ENCODE measurements at places on chromosomes 13 and 19. TPM values are rescaled to one million over a fixed set of nuclear protein-coding genes. Genes with fewer than 3 reads are reported as not detected.

DNA sequence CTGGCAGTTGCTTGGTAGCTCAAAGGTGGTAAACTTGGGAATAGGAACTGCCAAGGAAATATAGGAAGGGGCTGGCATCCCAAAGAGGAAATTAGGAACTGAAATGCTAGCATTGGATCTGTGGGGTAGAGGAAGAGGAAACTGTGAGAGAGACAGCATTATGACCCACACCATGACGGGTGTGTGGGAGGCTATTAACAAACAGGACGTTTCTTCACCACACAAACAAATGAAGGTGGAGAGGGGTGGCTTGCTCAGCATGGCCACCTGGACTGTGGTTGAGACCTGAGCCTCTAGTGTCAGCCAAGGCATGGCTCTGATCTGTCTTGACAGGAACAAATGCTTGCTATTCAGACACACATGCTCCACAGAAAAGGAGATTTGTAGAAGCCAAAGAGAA is 178.2 kb downstream of the B3GLCT start:
- DNase-seq = no peak

GRCh38 chr13:39527961-39528660 is 74.9 kb downstream of the LHFPL6 start:
- no peak for DNase-seq

DNA sequence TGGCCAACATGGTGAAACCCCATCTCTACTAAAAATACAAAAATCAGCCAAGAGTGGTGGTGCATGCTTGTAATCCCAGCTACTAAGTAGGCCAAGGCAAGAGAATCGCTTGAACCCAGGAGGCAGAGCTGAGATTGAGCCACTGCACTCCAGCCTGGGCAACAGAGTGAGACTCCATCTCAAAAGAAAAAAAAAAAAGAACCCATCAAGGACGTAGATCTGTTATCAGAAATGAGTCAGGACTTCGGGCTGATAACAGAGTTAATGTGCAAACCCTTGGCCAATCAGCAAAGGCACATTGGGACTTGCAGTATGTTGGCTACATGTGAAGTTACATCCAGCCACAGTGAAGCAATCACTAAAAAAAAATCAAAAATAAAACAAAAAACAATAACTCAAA is 4.8 kb upstream of the LGALS7B start:
- no peak for DNase-seq

DNA sequence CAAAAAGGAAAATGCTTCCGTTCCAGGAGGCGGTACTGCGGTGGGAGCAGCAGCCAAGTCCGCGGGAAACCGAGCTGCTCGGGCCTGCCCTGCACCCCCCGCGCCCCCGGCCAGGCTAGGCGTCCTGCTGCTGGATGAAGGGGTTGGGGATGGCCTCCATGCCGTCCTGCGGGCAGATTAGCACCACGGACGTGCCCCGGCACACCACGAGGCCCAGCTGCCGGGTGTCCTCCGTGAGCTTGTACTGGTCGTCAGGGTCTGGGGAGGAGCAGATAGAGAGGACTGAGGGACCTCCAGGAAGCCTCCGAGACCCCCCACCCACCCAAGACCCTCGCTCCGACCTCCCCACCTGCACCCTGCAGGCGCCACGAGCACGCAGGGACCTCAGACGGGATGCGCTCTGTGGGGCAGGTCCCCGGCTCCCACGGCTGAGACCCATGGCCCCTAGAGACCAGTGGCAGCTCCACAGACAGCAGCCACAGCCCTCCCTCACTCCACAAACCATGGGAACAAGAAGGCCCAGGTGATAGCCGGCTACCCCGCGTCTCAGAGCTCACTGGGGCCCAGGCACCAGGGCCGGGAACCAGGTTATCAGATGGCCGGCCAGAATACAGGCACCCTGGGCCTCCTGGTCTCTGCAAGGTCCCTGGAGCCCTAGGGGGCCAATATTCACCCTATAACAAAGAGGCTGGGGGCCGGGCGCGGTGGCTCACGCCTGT is 6.7 kb downstream of the LSM7 start:
- DNase-seq = no peak

DNA sequence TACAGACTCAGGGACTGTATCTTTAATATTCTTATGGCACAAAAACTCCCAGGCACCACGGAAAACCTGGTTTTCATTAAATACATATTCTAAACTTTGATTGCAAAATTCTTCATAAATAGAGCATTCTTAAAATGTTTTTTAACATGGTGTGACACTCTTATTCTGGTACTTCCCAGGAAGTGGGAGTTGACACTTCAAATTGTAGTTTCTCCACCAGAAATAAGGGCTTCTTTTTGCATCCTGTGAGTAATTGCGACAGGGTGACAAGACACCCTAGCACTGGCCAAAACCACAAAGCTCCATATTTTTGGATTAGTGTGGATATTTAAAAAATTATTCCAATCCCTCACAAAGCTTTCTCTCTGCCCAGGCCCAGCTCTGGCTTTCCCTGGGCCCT is 43.6 kb upstream of the MTIF3 start:
- DNase-seq = no peak

DNA sequence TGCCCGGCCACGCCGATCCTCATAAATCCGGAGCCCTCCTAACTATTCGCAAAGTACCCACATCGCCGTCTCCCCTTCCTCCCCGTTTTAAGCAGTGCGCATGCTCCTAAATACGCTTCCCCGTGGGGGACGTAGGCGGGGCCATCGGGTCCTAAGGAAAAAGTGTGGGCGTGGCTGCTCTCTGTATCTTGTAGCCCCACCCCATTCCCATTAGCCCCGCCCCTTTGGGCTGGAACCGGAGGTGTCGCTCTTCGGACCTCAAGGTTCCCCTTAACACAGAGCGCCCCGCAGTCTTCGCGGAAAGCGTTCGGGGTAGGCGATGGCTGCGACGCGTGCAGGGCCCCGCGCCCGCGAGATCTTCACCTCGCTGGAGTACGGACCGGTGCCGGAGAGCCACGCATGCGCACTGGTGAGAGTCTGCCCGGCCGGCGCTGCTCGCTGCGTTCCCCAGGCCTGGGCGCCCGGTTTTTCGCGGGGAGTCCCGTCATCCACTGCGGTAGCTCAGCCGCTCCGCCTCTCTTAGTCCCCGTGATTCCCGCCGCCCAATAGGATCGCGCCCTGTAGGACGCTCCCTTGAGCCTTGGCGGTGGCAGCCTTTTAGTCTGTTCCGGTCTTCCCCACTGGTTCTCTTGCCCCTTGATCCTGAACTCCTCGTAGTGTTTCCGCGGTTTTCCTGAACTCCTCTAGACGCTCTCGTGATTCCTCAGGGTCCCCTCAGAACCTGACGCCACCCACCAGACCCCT is at the start of gene ALDH16A1:
ALDH16A1 (plus strand) TSS at position 213 of the 744 bp plus-strand sequence; CDS start at position 320, 107 bp downstream.
- peak; percentile 99 for DNase-seq

DNA sequence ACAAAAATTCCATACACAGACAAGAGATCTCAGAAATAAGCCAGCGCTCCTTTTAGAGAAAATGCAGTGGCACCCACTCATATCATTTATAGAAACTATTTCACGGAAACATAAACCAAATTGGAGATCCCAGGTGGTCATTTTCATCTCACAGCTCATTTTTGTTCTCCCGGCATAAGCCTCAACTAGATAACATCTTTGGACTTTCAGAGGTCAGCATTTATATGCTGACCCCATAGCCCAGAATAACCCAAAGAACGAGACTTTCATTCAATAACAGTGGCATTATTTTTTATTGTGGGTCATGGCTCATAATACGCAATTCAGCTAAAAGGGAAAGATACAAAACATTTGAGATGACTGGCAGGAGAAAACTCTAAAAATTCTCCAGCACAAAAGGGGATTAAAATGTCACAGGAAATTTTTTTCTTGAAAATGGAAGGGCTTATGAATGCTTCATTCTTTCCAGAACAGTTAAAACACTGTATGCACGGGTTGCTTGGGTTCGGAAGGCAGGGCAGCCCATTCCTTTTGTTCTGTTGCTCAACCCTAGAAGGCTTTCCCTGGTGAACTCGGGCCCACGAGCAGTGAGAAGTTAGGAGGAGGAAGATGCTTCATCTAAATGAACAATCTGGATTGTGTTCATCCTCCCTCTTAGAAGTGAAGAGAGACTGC is 24.0 kb downstream of the STARD13 start:
- DNase-seq = peak; percentile 41

DNA sequence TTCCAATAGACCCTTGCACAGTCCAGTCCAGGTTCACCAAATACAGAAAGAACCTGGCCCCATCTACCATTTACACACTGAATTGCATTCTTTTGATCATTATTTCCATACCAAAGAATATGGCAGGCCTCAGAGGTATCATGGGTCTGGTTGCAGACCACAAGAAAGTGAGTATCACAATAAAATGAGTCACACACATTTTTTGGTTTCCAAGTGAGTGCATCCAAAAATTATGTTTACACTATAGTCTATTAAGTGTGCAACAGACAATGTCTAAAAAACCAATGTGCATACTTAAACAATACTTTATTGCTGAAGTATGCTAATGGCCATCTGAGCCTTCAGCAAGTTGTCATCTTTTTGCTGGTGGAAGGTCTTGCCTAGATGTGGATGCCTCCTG is 105.3 kb downstream of the SPACA7 start:
- no peak for DNase-seq

- DNase-seq = no peak
These were observed 291.6 kb downstream of the KLF12 start for GRCh38 chr13:73842626-73843025.

DNA sequence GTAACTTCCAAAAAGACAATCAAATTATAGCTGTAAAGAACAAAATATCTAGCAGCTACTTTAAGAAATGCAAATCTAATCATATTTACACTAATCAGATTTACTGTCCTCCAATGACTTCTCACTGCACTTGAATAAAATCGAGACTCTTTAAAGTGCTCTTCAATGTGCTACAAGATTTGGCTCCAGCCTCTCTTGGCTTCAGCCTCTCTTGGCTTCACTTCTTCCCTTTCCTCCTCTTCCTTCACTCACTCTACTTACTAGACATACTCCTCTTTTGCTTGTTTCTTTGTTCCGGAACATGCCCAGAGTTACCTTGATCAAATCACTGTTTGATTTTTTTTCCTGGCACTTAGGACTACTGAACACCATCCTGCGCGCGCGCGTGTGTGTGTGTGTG is 495.4 kb downstream of the LMO7 start:
- no peak for DNase-seq

- no peak for DNase-seq
These were observed 107.2 kb upstream of the CACNA1A start for GRCh38 chr19:13613447-13613846.

GRCh38 chr19:7917267-7918061 is 2.7 kb upstream of the SNAPC2 start:
- DNase-seq = peak; percentile 88

GRCh38 chr19:35209646-35210045 is 18.9 kb downstream of the FAM187B start:
- DNase-seq = no peak

DNA sequence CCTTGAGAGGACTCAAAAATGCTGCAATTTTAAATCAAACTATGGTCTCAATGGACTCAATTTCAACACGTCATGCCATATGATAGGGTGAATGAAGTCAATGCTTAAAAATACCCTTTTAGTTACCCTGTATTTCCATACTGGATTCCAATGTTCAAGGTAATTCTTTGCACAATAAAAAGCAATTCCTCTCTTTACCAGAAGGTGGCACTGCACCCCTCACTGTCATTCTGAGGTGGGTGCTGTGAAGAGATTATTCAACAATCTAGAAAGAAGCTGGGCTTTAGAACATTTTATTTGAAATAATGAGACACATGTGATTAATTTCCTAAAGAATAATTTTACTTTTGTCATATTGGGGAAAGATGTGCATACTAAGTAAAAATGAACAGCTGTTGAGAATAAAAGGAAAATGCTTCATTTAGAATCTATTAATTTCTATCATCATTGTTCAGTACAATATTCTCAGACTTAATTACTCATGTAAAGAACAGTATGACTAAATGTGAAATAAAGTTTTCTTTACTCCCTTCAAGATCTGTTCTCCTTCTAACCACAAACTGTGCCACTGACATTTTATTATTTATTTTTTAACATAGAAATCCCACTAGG is 789.1 kb downstream of the GPC5 start:
- DNase-seq = no peak

GRCh38 chr13:40933508-40934204 is 85.5 kb downstream of the ELF1 start:
- no peak for DNase-seq

DNA sequence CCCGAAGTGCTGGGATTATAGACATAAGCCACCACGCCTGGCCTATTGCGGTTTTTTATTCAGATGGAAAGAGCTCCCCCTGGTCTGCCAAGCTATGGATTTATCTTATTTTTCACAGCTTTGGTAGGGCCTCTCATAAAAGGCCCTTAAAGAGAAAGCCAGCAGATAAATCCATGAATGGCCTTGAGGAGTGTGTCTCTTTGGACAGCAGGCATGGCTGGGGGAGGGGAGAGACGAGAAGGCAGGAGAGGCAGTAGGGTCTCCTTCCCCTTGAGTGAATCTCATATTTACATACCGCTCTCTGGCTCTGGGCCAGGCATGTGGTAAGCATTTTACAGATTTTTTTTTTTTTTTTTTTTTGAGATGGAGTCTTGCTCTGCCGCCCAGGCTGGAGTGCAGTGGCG is 25.2 kb downstream of the MARK4 start:
- no peak for DNase-seq

DNA sequence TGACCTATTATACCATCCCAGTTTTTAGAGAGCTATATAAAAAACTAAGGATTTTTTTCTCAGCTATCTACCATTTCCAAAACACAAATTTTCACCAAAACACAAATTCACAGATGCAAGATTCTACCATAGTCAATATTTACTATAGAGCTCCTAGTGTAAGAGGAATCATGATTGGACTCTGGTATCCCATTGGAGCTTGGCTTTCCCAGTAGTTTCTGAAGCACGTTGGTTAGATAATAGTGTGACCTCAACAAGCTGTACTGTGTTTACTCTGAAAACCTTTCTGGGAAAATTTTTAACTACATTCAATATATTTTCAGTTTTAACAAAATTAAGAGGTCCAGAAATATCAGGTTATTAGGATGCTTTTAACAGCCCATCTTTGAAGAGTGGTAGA is 660.6 kb upstream of the SLC10A2 start:
- no peak for DNase-seq

DNA sequence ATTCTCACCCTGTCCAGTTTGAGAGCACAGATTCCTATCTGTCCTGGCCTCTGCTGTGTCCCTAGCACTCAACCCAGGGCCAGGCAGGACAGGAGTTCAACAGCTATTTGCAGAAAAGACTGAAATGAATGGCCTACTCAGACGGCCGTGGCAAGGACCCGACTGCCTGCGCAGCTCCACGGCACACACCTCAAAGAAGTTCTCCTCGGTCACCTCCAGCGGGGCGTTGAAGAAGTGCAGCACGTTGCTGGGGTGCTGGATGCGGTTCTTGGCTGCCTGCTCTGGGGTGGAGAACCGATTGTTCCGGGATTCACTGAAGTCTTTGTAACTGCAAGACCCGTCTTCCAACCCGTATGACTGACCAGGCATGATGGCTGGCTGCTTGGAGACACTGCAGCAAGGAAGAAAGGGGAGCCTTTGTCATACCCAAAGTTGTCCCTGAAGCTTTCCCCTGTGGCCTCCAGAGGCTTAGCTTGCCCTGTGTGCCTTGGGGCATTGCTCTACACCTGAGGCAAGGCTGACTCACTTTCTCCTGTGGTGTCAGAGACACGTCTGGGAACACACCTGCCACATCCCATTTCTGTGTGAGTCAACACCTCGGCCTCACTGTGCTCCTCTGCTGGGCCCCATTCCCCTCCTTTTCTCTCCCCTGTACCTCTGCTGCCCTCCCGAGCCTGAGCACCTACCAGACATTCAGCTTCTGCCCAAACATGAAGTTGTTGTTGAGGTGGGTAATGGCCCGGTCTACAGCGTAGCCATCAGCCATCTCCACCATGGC is 6.8 kb upstream of the ECH1 start:
- peak; percentile 33 for DNase-seq

GRCh38 chr13:20633802-20634201 is 66.8 kb downstream of the IFT88 start:
- DNase-seq = no peak

Gene PLIN4
- total RNA-seq = 102 TPM

Gene RYR1
- 1.2 TPM for total RNA-seq

Gene TEX29
- not detected for total RNA-seq

Gene C19orf81
- not detected for total RNA-seq

Measured in right cardiac atrium (tissue), 5 donors.